ENCODE measurements at places on chromosomes 16 and 17. TPM values are rescaled to one million over a fixed set of nuclear protein-coding genes. Genes with fewer than 3 reads are reported as not detected.

Gene AOC2
- total RNA-seq, result 0.79 TPM

Gene SLC16A11
- total RNA-seq, result 0.38 TPM

DNA sequence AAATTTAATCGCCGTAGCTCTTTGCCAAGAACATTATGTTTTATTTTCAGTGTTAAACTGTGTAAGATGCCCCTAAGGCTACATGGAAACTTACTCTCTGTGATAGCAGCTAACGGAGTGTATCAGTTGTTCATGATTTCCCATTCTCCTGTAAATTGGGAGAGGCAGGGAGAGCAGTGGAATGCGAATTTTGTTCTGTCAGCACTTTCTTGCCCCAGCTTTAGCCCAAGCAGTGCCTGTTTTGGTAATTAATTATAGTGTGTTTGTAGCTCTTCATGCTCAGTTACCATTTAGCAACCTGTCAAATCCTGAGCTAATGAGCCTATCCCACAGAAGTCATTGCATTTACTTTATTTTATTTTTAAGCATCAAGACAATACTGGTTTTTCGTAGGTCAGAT lies 475.1 kb upstream of the RBFOX1 start:
- no peak for DNase-seq

DNA sequence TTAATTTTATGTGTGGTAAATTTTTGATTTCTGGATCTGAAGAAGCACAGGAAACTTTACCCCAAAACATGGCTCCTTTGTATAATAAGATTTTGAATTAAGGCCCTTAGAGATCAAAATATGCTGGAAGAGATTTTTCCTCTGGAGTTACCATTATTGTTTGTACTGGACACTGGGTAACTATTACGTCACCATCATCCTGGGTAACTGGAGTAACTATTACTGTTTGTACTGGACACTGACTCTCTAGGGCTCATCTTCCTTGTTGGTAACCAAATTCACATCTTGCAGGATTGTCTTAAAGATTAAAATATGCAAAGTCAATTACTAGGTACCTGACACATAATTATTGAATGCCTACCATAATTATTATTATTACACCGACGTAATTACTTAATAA lies 593.8 kb upstream of the GOT2 start:
- DNase-seq, result no peak

DNA sequence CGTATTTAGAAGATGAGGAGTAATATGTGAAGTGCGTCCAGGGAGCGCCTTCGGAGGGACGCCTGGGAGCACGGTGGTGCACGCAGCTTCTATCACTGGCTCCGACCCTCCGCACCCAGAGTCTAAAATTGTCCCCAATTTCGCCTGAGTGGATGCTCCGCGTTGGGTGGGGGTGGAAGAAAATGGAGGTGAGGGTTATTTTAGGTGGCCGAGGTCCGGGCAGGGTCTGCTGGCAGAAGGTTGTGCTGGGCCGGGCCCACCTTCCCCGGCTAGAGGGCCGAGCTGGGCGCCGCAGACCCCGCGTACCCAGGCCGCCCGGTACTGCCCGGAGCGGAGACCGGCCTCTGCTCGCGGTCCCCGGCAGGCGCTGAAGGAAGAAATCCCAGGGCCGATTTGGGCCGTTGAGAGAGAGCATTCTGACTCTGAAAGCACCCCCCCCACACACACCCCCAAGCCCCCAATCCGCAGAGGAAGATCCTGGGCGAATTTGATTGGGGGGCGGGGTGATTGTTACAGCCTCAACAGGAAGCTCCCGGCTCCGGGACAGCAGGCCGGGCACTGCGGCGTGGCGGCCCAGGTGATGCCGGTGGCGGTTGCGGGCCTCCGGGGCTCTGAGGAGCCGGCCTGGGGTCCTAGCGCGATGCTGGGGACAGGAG lies 3.0 kb downstream of the BAHCC1 start:
- no peak for DNase-seq

Data from bronchial epithelial cell (primary cell).